ENCODE measurements at places on chromosomes 11 and 22. TPM values are rescaled to one million over a fixed set of nuclear protein-coding genes. Genes with fewer than 3 reads are reported as not detected.
A peak's percentile ranks its signal among the peaks of the same experiment; 100 is the strongest.

DNA sequence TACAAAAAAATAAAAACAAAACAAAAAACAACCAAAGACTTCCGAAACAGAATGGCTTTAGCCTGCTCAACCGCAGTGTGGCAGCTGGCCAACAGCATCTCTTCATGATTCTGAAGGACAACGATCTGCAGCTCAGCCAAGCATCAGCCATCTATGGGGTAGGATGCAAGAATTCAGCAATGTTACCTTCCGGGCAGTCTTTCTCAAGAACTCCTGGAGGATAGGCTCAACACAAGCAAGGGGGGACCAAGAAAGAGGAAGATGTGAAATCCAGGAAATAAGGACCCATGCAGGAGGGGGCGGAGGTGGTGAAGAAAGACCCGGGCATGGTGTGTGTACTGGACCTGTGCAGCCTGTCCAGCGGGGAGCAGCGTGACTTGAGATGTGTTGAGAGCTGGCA lies 3.5 kb upstream of the TSPO start:
- no peak for DNase-seq
- H3K4me3 ChIP-seq = no peak overlapping the region
- peaks cover 16% of the 10 kb centered on the region for H3K4me1 ChIP-seq
- H3K27me3 ChIP-seq = no peaks in the 10 kb centered on the region

Gene ZBTB3
- total RNA-seq = 6.4 TPM

Gene TYR
- total RNA-seq = not detected

DNA sequence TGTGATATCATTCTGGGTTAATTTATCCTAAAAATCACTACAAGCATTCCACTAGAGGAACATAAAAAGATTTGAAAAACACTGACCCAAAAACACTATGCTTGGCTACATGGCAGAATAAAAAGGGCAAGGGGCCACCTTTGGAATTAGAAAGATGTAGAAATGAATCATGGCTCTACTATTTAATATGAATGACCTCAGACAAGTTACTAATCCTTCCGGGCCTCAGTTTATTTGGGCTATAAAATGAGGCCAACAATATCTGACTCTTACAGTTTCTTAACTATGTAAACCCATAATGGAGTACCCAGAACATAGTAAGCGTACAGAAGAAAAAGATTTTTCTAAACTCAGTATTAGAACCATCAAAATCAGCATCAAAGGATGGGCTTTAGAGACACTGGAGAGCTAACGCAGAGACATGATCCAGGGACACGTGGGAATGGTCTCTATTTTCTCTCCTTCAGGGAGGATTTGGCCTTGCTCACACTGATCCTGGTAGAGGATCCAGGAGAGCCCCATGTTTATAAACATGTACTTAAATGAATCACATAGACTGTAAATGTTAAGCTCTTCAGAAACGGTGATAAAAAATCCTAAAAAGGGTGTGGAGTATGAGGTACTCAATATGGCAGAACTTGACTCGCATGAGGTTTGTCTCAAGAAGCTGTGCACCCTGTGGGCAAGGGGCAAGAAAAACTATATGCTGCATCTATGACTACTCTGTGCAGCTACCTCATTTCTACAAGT lies 288.4 kb upstream of the PITPNB start:
- H3K4me3 ChIP-seq = no peak overlapping the region
- H3K36me3 ChIP-seq = no peaks in the 10 kb centered on the region
- no peak for DNase-seq
- no peak overlapping the region for H3K27ac ChIP-seq
- H3K27me3 ChIP-seq = no peaks in the 10 kb centered on the region

GRCh38 chr11:102012946-102013345 lies 34.3 kb upstream of the CFAP300 start:
- H3K27me3 ChIP-seq = no peaks in the 10 kb centered on the region
- H3K27ac ChIP-seq = no peak overlapping the region
- H3K4me1 ChIP-seq = no peaks in the 10 kb centered on the region
- DNase-seq = no peak
- H3K36me3 ChIP-seq = no peaks in the 10 kb centered on the region

DNA sequence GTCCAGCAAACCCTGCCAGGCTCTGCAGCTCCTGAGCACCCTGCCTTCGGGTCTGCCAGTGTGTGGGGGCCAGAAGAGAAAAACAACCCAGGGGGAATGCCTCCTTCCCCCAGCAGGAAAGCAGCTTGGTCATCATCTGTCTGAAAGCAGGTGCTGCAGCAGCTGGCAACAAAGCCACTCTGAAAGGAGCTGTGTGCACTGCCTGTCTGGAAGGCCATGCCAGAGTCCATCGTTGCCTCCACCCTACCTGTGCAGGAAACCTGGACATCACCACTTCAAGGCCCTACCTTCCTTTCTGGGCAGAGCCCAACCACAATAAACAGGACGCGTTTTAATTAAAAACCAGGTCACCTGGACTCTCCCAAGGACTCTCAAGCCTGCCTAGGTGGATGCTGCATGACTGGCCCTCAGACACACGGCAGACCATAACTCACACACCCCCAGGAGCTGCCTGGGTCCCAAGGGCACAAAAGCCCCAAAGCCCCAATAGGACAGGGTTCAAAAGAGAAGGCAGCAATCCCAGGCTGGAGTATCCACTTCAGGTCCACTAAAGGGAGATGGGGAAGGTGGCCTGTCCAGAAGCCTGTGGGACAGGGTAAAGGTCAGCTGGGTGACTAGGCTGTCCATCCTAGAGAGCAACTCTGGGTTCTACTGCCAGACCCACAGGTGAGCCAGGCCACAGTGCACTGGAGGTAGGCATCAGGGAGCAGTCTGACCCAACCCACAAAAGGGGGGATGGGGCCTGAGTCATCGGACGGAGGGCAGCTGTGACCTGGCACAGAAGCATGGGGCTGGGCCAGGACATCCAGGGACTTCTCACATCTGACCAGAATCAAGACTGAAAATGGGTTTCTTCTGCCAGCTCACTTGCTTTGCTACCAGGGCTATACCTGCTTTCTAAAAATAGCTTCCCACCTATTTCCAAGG lies 6.1 kb downstream of the GNB1L start:
- H3K27me3 ChIP-seq = no peaks in the 10 kb centered on the region
- no peaks in the 10 kb centered on the region for H3K36me3 ChIP-seq
- H3K27ac ChIP-seq = no peak overlapping the region
- peaks cover 8% of the 10 kb centered on the region for H3K4me1 ChIP-seq
- DNase-seq = no peak

Gene MMP12
- not detected for total RNA-seq

GRCh38 chr11:8811571-8811970 lies 99.4 kb upstream of the AKIP1 start:
- no peak overlapping the region for H3K27ac ChIP-seq
- H3K27me3 ChIP-seq = no peaks in the 10 kb centered on the region
- no peak for DNase-seq
- no peaks in the 10 kb centered on the region for H3K36me3 ChIP-seq
- H3K4me1 ChIP-seq = no peaks in the 10 kb centered on the region

GRCh38 chr11:69232821-69233743 lies 60.9 kb upstream of the MYEOV start:
- no peaks in the 10 kb centered on the region for H3K27me3 ChIP-seq
- no peak for DNase-seq
- no peak overlapping the region for H3K4me3 ChIP-seq
- H3K36me3 ChIP-seq = no peaks in the 10 kb centered on the region
- no peak overlapping the region for H3K27ac ChIP-seq
- no peaks in the 10 kb centered on the region for H3K4me1 ChIP-seq

DNA sequence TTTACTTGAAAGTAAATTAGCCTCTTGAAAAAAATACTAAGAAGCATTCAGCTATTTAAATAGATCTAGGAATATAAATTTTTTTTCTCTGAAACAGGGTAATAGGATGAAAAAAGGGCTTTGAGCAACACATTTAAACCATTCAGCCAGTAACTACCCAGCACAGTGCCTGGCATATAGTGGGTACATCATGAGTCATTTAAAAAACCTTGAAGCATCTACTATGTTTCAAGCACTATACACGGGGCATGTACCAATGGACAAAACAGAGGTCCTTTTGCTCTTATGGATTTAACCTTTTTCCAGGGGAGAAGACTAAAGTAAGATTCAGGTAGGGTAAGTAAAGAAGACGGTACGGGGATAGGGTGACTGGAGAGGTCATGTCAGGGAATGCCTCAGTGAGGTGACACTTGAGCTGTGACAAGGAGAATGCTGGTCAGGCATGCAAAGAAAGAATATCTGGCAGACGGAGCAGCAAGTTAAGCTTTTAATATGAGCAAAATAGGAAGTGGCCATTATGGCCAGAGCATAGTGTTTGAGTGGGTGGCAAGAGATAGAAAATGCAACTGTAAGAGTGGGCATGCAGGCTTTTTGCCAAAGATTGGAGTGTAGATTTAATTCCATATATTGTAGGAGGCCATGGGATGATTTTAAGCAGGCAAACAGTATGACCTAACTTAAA lies 101.1 kb downstream of the HIPK3 start:
- no peaks in the 10 kb centered on the region for H3K27me3 ChIP-seq
- no peak for DNase-seq
- no peak overlapping the region for H3K27ac ChIP-seq

DNA sequence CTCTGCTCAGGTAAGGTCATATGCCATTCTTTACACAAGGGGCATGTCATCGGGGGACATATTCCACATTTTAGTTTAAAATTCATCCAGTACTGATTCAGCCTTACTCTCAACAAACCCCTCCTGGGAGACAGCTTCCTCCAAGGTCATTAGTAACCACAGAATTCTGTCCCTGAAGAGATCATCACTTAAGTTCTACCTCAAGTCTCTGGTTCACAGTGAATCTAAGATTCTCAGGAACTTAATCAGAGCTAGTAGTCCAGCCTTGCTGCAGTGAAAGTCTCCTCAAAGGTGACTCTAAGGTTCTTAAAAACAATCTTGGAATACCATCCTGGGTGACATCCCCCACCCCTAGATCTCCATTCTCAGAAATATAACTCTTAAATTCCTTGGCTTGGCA lies 18.9 kb upstream of the GDPD4 start:
- peaks cover 11% of the 10 kb centered on the region for H3K36me3 ChIP-seq
- H3K4me1 ChIP-seq = no peaks in the 10 kb centered on the region
- DNase-seq = no peak
- no peak overlapping the region for H3K27ac ChIP-seq
- no peak overlapping the region for H3K4me3 ChIP-seq

DNA sequence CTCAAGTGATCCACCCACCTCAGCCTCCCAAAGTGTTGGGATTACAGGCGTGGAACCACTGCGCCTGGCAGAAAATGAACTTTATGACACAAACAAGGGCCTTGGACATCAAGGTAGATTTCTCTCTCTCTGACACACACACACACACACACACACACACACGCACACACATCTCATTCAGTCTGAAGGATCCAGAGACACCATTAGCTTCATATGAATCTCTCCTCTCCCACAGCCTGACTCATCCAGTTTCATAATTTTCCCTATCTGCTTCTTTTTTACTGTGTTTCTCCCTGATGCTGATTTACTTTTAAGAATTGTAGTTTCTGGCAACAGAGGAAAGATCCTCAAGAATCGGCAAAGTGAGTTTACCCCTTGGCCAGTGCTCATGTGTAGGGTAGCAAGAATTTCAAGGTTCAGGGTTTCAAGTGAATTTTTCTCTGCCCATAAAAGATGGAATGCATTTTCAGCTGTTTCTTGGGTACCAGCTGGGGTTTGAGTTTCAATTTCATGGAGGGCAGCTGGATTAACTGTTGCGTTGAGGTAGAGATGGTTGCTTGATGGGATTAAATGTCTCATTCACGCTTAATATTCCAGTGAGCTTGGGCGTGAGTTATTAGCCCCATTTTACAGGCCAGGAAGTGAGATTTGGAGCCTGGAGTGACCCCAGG lies 3.5 kb downstream of the MYO18B start:
- no peaks in the 10 kb centered on the region for H3K36me3 ChIP-seq
- DNase-seq = no peak
- H3K27ac ChIP-seq = no peak overlapping the region
- no peaks in the 10 kb centered on the region for H3K4me1 ChIP-seq

Gene TSSK2
- total RNA-seq = not detected

Gene MMP8
- total RNA-seq = not detected

Gene OR8A1
- not detected for total RNA-seq

Gene IFITM10
- total RNA-seq = 3.6 TPM

GRCh38 chr11:68325183-68325906 lies 13.0 kb downstream of the LRP5 start:
- no peaks in the 10 kb centered on the region for H3K36me3 ChIP-seq
- H3K4me1 ChIP-seq = peaks cover 38% of the 10 kb centered on the region
- no peak overlapping the region for H3K27ac ChIP-seq
- no peak overlapping the region for H3K4me3 ChIP-seq
- no peaks in the 10 kb centered on the region for H3K27me3 ChIP-seq
- no peak for DNase-seq

GRCh38 chr11:75275581-75275980 lies 35.0 kb downstream of the TPBGL start:
- peak overlapping the region; percentile 17 for H3K4me3 ChIP-seq
- H3K27ac ChIP-seq = peak overlapping the region; percentile 70
- H3K36me3 ChIP-seq = no peaks in the 10 kb centered on the region
- H3K4me1 ChIP-seq = peaks cover 79% of the 10 kb centered on the region

Gene HSPB2
- total RNA-seq = not detected

DNA sequence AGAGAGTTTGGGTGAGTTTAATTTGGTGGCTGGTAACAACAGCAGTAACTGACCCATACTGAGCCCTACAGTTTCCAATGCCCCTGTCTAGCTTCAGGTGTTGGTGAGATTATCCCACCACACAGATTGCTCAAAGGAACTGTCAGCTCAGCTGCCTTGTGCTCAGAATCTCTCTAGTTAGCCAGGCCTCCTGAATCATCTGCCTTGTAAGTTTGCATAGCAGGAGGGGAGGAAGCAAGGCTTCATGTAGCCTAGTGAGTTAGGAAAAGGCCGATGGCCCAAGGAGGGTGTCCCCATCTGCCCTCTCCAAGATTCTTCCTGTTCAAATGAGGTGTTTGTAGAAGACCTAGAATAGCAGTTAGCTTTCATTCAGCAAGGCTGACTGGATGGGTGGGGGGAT lies 74.3 kb downstream of the MICAL2 start:
- H3K4me1 ChIP-seq = no peaks in the 10 kb centered on the region
- no peak overlapping the region for H3K27ac ChIP-seq
- no peaks in the 10 kb centered on the region for H3K36me3 ChIP-seq
- H3K27me3 ChIP-seq = no peaks in the 10 kb centered on the region
- no peak for DNase-seq

Gene FAM83F
- total RNA-seq = 0.11 TPM

- H3K36me3 ChIP-seq = no peaks in the 10 kb centered on the region
- no peaks in the 10 kb centered on the region for H3K4me1 ChIP-seq
- DNase-seq = no peak
- H3K27me3 ChIP-seq = no peaks in the 10 kb centered on the region
Observed at GRCh38 chr11:4825132-4825531, 4.0 kb downstream of the OR51F2 start.

GRCh38 chr22:29478326-29479276 lies 1.4 kb upstream of the NEFH start:
- no peak overlapping the region for H3K4me3 ChIP-seq
- no peak overlapping the region for H3K27ac ChIP-seq
- no peaks in the 10 kb centered on the region for H3K4me1 ChIP-seq
- peaks cover 6% of the 10 kb centered on the region for H3K27me3 ChIP-seq
- no peaks in the 10 kb centered on the region for H3K36me3 ChIP-seq

Gene CYB5R2
- total RNA-seq = 0.69 TPM

DNA sequence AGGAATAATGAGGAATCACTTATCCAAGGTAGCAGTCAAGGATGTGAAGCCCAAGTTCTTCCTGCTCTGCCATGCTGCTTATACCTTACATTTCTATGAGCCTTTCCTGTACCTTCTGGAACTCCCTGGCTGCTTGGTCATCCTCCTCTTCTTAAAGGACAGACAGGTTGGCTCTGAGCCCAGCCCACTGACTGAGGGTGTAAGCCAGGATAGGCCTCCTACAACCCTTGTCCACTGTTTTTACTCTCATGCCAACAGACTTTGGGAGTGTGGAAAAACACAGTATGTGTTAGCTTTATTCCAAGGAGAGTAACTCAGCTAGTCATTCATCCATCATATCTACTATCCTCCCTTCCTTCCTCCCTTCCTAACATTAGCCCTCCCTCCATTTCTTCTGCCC lies 47.5 kb downstream of the IRAG1 start:
- H3K27me3 ChIP-seq = no peaks in the 10 kb centered on the region
- H3K27ac ChIP-seq = no peak overlapping the region
- no peak for DNase-seq
- H3K36me3 ChIP-seq = no peaks in the 10 kb centered on the region
- no peak overlapping the region for H3K4me3 ChIP-seq
